SW 1271 (cell line): ENCODE measurements at places on chromosomes 7 and 10.
A peak's percentile ranks its signal among the peaks of the same experiment; 100 is the strongest.

DNA sequence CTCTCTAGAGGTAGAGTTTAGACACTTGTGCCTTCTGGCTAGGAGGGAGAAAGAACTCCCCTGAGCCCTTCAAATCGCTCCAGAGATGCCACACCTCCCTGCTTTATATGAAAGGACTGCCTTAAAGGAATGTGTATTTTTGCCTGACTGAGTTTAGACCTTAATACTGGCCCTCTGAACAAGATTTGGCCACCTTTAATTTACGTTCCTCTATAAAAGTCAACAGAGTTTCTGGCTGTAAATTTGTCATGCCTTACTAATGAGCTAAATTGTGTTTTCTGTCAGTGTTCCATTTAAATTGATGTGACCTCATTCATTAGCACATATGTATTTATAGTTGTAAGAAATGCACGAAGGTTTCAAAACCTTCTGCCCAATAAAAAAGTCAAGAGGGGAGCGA is 48.0 kb downstream of the SEMA3C start:
- DNase-seq, result no peak

DNA sequence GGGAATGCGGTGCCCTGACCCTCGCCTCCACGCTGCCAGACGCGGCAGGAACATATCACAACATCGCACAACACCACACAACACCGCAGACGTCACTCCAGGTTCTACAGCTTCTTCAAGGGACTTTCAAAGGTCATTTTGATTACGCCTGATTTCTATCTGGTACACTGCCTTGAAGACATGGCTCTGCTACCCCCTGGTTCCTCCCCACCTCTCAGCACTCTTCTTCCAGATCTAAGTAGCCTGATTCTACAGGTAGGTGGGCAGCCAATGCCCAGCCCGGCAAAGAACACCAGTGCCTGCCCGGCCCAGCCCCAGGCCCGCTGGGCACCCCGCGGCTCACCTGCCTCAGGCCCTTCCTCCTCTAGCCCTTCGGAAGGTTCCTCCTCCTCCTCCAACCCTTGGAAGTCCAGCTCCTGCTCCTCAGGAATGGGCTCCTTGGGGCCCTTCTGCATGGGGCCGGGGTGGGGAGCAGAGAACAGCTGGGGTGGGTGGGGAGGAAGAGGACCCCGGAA is 8.4 kb downstream of the GIGYF1 start:
- no peak for DNase-seq

DNA sequence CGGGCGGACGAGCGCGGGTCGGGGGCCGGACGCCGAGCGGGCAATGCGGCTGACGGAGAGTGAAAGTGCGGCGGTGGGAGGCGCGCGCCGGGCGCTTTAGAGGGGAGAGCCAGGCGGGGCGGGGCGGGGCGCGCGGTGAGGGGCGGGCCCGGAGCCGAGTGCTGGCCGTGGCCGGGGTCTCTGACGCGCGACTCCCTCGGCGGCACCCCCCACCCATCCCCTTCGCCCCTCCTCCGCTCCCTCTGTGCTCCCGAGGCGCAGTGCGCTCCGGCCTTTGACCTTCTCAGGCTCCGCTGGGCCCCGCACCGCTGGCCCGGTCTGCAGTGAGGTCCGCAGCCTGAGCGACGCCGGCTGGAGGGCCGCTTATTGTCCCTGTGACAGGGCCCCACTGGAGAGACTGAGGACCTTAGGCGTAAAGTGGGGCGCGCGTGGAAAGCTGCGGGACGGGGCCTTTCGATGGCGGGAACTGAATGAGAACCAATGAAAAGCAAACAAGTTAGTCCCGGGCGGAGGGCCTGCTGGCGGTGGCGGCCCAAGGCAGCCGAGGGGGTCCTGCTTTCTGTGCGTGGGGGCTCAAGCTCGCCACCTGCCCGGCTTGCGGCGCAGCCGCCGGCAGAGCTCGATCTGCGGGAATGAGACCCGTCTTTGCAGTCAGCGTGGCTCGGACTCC is at the start of gene CXCL12:
TSS of gene CXCL12 (minus strand) at position 72 of the 670 bp plus-strand sequence. CDS start 92 bp downstream, outside the sequence.
- DNase-seq, result no peak

- no peak for DNase-seq
These were observed 22.1 kb downstream of the BAG3 start for GRCh38 chr10:119673271-119673670.

- no peak for DNase-seq
These were observed 3.6 kb downstream of the GIMAP4 start for GRCh38 chr7:150570556-150571465.

GRCh38 chr7:84040355-84040754 is 154.2 kb downstream of the SEMA3A start:
- no peak for DNase-seq

DNA sequence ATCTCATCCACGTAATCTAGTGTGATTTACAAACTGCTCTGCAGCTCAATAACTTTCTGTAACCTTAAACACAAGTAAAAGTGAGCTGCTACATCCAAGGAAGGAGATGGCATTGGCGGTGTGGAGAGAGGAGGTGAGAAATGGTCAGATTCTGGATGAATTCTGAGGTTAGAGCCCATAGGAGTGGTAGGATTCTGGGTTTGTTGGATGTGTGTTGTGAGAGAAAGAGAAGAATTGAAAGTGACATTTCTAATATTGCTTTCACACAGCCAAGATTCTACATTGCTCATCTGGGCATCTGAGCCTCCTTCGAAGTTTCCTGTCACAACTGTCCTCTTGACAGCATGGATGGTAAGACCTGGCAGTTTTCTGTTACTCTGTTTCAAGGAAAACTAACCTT is 2.5 kb downstream of the MCM10 start:
- no peak for DNase-seq

GRCh38 chr7:99786726-99787335 is 2.8 kb upstream of the CYP3A4 start:
- DNase-seq, result no peak

- DNase-seq, result no peak
These were observed 8.6 kb upstream of the INHBA start for GRCh38 chr7:41711283-41712064.

GRCh38 chr7:159140170-159140910 is 4.3 kb downstream of the VIPR2 start:
- DNase-seq, result no peak

DNA sequence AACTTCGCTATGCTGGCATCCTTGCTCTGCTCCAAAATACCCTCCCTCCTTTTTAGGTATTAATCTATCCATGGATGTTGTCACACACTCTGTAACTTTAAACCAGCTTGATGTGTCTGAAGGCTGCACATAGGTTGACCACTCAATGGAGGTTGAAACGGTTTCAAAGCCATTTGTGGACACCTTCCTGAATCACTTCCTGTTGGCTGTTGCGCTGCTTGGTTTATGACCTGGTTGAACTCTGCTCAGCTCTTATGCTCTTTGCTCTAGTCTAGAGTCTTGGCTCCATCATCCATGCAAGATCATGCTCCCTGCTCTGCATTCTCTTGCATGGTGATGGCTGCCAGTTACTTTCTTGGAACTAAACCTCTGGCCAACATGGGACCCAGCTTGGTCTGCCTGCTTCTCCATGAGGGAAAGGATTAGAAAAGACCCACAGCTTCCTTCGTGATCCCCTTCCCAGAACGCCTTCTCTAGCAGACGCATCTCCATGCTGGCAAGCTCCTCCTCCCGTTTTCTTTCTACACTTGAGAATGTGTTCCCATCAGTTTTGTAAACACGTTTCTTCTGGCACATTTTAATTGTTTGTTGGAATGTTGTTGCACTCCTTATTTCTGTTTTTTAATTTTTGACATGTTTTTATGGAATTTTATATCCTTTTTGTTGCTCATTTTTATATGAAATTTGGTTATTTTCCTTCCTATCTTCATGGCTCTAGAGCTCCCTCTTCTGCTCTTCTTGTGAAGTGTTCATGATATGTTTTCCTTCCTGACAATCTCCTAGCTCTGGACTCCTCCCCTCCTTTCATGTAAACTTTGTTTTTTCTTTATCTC is 149.8 kb downstream of the XPNPEP1 start:
- DNase-seq, result peak; percentile 19

GRCh38 chr10:110837418-110838171 is 34.1 kb upstream of the PDCD4 start:
- no peak for DNase-seq

DNA sequence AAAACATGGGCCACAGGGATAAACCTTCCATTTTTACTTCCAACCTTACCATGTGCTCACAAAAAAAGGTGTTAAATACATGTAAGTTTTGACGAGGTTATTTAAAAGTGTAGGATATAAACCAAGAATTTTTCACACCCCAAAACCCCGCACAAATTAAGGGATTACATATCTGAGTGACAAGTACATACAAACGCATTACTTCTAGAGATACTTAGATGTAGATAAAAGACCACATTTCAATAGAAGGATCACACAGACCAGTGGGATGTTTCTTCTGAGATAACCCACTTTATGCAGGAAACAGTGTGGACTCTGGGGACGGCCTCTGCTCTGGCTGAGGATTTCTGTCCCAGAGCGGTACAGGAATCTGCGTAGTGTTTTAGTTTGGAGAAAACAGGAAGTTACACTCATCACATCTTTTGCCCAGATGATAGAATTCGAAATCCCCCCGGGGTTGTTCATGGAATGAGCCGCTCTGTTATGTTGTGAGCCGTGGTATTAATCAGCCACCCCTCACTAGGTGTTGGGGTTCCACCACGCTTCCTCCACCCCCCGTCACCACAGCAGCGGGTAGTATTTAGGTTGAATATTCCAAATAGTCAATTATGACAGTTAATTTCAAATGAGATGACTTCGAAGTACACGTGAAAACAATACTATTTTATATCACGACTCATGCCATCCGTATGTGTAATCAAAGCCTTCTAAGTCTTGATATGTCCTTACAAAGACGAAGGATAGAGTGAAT is 1.3 kb upstream of the CUL1 start:
- no peak for DNase-seq

GRCh38 chr10:17652585-17652984 is 8.6 kb downstream of the STAM start:
- no peak for DNase-seq

DNA sequence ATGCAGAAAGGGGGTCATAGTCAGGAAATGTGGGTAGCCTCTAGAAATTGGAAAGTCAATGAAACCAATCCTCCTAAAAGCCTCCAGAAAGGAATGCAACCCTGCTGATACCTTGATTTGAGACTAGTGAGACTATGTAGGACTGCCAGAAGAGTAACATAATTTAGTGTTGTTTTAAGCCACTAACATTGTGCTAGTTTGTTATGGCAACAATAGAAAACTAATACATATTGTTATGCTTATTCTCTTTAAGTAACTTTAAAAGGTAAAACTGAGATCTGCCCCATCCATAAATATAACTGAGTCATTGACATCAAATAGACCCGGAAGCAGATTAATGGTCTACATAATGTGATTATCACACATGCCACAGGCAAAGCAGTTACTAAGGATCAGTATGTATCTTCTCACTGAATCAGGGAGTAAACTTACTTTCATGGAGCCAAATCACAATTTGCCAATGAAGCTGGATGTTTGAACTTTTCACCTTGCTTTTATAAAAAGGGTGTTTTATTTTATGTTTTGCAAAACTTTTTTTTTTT is 146.4 kb upstream of the TMEM106B start:
- no peak for DNase-seq

DNA sequence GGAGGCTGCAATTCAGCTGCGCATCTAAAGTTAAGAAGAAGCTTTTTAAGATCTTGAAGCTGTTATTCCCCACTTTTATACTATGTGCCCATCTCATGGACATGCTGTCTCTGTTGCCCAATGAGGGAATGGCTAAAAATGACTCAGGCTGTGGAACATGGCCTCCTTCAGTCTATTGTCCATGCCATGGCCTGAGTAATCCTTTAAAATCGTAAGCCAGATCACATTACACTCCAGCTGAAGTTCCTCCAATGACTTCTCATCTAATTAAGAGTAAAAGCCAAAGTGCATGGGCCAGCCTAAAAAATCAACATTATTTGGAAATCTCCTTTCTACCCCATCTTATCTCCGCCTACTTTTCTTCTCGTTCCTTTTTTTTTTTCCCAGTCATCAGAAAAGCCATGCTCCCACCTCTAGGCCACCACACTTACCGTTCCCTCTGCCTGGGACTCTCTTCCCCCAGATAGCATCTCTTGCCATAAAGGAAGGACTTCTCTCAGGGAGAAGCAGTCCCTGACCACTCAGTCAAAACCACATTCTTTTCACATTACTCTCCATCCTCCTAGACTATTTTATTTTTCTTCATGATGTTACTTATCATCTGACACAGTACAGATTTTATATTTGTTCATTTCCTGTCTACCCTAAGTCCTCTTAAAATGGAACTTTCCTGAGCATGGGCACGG is 337.4 kb downstream of the PRPF18 start:
- DNase-seq, result peak; percentile 14

GRCh38 chr7:16484453-16485158 is 19.1 kb upstream of the SOSTDC1 start:
- DNase-seq, result peak; percentile 49
